ENCODE measurements at places on chromosomes 5 and 9.

DNA sequence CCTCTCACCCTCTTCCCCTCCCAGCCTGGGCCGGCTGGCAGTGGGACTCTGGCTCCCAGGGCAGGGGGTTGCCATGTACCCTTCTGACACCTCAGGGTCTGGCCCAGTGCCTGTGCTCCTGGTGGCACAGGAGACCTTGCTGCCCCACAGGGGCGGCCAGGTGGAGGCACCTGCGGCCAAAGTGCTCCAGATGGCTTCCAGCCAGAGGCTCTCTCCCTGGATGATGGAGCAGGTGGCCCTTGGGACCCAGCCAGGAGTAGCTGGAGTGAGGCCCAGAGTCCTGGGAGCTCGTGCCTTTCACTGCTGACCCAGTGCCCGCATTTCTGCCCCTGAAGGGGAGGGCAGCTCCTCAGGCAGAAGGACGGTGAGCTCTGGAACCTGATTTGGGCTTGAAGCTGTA, 87.3 kb downstream of the NTNG2 start:
- DNase-seq: peak; percentile 83

GRCh38 chr5:126369995-126370731, 53.0 kb upstream of the GRAMD2B start:
- DNase-seq: no peak

- DNase-seq: no peak
These were observed 110.1 kb downstream of the CARTPT start for GRCh38 chr5:71829206-71829605.

DNA sequence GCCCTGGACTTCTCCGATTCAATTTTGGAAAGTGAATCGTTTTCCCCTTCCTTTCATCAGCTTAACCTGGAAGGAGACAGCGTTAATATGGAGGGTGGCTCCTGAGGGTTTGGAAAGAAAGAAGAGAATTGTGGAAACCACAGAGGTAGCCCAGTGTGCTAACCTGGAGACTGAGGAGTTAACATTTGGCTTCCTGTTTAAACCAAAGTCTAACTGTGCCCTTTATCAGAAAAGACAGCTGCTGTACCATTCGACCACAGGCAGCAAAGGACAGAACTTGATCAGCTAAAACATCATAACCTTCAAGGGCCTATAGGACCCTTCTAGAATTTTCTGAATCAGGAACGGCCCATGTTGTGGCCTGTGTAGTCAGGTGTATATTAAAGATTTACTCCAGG, 735 bp downstream of the IDNK start:
- peak; percentile 7 for DNase-seq

DNA sequence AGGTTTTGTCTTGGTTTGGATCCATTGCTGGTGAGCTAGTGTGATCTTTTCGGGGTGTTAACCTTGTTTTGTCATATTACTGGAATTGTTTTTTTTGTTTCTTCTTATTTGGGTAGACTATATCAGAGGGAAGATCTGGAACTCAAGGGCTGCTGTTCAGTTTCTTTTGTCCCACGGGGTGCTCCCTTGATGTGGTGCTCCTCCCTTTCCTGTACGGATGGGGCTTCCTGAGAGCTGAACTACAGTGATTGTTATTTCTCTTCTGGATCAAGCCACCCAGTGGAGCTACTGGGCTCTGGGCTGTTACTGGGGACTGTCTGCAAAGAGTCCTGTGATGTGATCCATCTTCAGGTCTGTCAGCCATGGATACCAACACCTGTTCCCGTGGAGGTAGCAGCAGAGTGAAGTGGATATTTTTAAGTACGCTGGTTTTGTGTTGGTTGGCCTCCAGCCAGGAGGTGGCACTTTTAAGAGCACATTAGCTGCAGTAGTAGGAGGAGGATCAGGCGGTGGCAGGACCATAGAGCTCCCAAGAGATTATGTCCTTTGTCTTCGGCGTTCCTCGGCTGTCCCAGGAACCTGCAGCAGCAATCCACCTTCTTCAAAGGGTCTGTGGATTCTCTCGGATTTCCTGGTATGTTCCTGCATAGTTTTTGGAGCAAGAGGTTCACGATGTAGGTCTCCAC, 27.2 kb downstream of the SCAMP1 start:
- DNase-seq: no peak

DNA sequence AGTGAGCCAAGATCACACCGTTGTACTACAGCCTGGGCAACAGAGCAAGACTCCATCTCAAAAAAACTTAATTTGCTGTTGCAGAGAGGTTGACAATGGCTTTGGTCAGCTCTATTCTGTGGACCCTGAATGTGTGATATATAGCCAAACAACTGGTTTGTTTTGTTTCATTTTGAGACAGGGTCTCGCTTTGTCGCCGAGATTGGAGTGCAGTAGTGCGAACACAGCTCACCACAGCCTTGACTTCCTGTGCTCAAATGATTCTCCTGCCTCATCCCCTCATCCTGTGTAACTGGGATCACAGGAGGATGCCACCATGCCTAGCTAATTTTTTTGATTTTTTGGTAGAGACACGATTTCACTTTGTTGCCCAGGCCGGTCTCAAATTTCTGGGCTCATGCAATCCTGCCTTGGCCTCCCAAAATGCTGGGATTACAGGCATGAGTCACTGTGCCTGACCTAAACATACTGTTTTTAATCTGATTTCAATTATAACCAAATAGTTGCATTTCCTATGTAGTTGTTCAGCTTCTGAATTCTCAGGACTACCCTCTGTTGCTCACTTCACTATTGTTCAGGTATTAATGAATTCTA, 9.8 kb downstream of the RNF183 start:
- DNase-seq: no peak

GRCh38 chr5:151480384-151481293, 33.2 kb downstream of the SLC36A1 start:
- DNase-seq: no peak

- no peak for DNase-seq
These were observed 178.5 kb downstream of the C9orf152 start for GRCh38 chr9:110029429-110029955.

- DNase-seq: no peak
These were observed 43.6 kb upstream of the RAD23B start for GRCh38 chr9:107239474-107239873.

GRCh38 chr9:13027879-13028278, 251.6 kb downstream of the MPDZ start:
- DNase-seq: no peak

DNA sequence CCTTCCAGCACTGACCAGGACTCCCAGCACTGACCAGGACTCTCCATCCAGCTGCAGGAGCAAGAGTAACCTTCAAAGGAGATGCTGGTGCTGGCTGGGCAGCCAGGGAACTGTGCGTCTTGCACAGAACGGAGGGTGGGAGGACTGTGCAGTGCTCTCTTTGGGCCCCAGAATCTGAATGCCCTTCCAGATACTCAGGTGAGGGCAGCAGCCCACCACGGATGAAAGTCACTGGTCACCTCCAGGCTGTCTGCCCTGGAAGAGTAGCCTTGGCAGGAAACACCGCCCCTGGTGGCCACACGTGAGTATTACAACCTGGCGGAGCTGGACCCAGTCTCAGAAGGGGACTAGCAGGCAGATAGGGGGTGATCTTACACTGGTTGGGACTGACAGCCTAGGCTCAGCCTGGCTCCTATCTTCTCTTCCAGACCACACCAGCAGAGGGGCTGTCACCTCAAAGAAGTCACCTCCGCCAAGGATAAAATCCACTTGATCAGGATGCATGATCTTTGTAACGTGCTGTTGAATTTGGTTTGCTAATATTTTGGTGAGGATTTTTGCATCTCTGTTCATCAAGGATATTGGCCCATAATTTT, 4.8 kb upstream of the SARDH start:
- DNase-seq: peak; percentile 81

DNA sequence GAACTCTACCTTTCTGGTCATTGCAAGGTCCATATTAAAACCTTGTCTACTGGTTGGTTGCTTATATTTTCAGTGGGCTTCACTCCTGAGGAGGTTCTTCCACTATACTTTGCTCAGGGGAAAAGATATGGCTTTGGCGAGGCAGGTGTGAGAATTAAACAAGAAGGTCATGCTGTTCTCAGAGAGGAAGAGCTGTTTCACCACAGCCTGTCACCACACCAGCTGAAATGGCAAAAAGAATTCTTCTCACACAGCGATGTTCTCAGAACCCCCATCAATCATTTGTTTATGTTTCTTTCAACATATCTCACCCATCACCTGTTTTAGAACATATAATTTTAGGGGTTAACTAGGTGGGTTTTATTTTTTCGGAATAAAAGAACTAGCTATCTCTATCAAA, 38.6 kb downstream of the CAPSL start:
- DNase-seq: no peak

GRCh38 chr5:98768160-98768959, 5.1 kb upstream of the RGMB start:
- DNase-seq: peak; percentile 50

GRCh38 chr5:178790371-178790770, 59.9 kb upstream of the ZNF354A start:
- no peak for DNase-seq

DNA sequence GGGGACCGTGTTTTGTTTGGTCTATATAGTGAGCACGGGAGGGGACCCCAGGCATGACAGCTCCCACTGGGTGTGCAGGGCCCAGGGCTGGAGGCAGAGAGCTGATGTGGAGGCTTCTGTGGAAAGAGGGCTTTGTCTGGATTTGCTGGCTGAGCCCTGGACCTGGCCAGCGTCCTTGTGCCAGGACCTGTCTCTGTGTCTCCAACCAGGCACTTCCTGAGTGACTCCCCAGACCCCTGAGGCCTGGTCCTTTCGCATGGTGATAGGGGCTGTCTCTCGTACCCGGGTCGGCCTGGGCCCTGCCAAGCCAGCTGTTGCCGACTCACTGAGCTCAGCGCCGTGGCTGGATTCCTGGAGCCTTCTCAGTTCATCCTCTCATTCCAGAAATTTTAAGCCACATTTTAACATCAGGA, 77.6 kb downstream of the ADAMTS2 start:
- DNase-seq: no peak

DNA sequence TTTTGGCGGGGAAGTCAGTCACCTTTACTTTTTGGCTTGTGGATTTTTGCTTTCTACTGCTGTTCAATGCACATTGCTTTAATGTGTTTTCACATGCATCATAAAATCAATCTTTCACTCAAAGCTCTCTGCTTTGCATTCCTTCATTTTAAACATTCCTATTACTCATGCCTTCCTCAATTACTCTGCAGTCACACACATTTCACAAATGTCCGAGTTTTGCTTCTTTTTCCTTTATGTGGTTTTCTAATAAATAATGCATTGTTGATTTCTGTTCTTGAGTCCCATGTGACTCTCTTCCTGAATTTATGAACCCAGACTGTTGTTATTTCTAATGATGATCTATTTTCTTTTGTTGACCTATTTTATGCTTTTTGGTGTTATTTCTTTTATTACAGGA, 82.3 kb upstream of the EPB41L4B start:
- DNase-seq: no peak

GRCh38 chr9:100134731-100135130, 35.7 kb downstream of the INVS start:
- no peak for DNase-seq

- no peak for DNase-seq
These were observed 28.8 kb downstream of the EPB41L4A start for GRCh38 chr5:112390327-112390726.

DNA sequence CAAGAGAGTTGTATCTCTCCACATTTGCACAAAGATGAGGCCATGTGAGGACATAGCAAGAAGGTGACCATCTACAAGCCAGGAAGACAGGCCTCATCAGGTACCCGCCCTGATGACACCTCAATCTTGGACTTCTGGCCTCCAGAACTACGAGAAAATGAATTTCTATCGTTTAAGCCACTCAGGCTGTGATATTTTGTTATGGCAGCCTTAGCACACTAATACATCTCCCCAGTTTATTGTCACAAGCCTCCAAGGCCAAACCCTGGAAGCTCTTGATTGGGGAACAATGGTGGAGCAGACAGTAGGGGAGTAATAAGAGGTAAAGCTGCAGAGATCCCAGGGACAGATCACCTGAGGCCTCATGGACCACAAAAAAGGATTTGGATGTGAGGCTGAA, 7.7 kb upstream of the P4HA2 start:
- no peak for DNase-seq

DNA sequence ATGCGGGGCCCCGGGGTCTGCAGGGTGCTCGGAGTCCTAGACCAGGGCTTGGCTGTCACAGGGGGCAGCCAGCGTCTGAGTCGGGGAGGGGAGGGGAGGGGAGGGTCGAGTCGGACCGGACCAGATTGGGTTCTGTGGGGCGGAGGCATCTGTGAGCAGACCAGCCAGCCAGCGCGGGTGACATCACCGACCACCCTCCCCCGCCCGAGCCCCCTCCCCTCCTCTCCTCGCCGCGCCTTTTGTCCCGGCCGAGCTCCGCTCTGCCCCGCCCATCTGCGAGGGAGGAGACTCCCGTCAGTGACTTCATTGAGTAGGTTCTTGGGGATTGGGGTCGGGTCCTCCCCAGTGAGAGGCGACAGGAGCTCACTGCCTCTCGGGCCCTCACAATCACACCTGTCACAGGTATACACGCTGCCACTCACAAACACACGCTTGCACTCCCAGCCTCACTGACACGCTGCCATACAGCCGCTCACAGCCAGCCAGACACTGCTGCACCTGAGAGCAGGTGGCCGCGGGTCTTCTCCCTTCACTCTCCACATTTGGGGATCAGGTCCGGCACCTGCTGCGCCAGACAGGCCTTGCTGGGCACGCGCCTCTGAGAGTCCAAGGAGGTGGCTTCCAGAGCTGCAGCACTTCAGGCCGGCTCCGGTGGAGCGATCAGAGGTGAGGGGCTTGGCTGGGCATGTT, 546 bp downstream of the DNAJB5 start:
- peak; percentile 44 for DNase-seq

DNA sequence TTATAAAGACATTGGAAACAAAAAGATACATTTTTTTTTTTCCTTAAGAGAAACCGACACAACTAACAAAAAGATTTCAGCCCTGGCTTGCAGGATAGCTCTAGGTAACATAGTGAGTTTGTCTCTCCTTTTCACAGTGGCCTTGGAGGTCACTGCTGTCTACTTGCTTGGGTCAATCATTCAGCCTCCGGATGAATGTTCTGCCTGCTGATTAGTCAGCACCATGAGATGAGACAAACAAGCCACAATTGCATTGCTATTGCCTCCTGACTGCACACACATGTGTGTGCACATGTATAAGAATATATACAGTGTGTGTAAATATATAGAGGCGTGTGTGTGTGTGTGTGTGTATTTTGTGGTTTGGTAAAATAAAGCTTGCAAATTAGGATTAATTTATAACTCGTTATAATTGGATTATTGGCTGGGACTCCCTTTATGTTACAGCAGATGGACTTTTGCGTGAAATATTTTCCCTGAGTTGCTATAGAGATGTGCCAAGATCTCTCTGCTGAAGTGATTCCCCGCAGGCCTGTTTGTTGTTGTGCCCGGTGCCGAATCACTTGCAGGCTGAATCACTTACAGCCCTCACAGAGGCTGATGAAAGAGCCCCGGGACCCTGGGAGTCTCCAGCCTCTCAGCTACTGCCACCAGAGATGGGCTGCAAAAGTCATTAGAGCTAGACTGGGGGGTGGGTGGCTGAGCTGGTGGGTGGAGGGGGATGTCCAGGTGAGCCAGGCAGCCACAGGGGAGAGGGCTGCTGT, 161.2 kb downstream of the FGF18 start:
- no peak for DNase-seq

GRCh38 chr5:139190125-139190524, 8.0 kb downstream of the SIL1 start:
- DNase-seq: no peak

GRCh38 chr9:72454871-72455491, 66.4 kb upstream of the TMC1 start:
- no peak for DNase-seq

GRCh38 chr5:109250533-109251329, 159.0 kb downstream of the PJA2 start:
- no peak for DNase-seq

GRCh38 chr9:96523374-96523773, 73.4 kb downstream of the HABP4 start:
- no peak for DNase-seq
